ENCODE measurements at places on chromosomes 7 and 10. TPM values are rescaled to one million over a fixed set of nuclear protein-coding genes. Genes with fewer than 3 reads are reported as not detected.

JMJD1C gene
- total RNA-seq, result 44.5 TPM

AOAH gene
- total RNA-seq, result 1.4 TPM

SRI gene
- 155 TPM for total RNA-seq

RPA3 gene
- total RNA-seq, result 56.6 TPM

PRSS37 gene
- total RNA-seq, result not detected

DNA sequence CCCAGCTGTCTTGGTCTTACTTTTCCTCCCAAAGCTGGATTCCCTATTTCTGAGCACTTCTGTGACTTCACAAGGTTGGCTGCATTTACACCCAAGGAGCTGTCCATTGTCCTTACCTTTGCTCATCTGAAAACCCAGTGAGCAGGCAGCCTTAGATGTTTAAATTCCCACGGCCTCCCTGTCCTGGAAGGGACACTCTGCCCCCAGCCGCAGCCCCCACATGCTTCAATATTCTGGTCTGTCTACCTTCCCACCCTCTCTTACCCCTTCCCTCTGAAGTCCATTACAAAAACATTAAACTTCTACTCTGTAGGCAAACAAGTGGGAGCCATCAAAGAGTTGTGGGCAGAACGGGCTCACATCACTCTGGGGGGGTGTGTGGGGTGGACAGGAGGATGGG, 73.8 kb upstream of the EFCAB10 start:
- peak; percentile 21 for DNase-seq

- peak; percentile 81 for DNase-seq
These were observed 7.0 kb downstream of the NAT16 start for GRCh38 chr7:101172854-101173751.

DNA sequence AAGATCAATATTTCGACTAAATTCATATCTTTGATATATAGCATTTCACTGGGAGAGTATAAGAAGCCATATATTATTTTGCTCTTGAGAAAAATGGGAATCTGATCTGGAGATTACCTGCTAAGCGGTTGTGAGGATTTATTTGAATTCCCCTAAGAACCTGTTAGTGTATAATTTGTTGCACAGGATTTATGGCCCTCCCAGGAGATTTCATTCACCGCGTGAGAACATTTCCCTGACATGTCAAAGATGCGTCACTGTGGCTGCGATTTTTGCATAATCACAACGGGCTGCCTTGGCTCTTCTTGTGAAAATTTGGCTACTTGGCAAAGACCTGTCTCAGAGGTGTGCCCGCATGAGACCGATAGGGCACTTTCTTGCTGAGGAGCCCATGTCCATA, 184.7 kb upstream of the PFKP start:
- no peak for DNase-seq

DNA sequence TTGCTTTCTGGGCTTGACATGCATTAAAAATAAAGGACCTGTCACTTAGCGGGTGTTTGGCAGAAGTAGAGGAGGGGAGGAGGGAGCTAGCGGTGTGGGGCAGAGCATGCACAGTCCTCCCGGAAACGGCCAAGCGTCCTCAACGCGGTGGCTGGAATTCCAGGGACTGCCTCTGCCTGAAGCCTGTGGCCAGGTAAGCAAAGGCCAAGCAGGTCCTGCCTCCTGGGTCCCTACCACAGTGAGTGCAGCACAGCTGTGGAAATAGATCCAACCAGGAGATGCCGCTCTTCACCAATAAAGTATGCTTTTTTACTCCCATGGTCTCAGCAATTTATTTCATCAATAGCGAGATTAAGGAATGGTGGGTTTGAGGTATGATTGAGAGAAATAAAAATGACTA, 323.4 kb downstream of the WDR37 start:
- no peak for DNase-seq

GRCh38 chr7:68148440-68148839, 1151.8 kb downstream of the TYW1 start:
- DNase-seq, result no peak

DNA sequence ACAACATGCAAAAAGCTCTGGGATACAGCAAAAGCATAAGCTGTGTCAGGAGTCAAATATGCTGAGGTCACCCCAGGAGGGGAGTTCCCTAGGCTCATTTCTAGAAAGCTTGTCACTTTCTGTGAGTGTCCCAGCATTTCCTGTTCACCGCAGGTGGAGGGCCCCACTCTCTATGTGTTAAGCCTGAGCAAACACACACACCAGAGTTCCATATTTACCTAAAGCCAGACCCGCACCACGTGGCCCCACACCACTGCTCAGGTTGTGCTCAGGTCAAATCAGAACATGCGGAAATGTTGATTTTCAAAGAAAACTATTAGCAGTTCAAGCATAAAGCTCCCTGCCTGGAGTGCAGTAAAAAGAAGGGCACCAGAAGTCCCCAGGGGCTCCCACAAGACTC, 259.6 kb upstream of the PPP2R2D start:
- DNase-seq, result no peak

DNA sequence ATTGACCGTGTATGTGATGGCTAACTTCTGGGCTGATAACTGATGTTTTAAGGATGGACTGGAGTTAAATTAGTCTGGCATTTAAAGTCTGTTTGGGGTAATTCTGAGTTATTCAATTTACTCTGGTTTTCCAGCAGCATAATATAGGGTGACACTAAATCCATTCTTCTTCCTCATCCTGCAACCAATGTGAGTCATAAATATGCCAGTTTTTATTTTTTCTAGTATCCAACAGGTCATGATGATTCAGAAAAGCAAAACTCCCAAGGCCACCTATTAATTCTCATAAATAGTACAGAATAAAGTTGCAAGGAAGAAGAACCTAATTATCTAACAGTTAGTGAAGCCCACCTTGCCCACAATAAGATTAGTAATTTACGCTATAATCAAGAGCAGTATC, 7.5 kb upstream of the EPHB6 start:
- peak; percentile 48 for DNase-seq

- peak; percentile 93 for DNase-seq
These were observed 36.3 kb upstream of the TOMM7 start for GRCh38 chr7:22858640-22859561.
